SJSA1 (cell line): ENCODE measurements at places on chromosomes 12 and 14. TPM values are rescaled to one million over a fixed set of nuclear protein-coding genes. Genes with fewer than 3 reads are reported as not detected.

GRCh38 chr12:53213348-53213747 is 6.3 kb upstream of the ITGB7 start:
- DNase-seq: peak; percentile 68

- DNase-seq: no peak
These were observed 14.5 kb upstream of the FBRSL1 start for GRCh38 chr12:132475304-132476037.

PLEKHH1 gene
- 0.97 TPM in 1 of 2 replicates, not detected in the other for total RNA-seq

GLS2 gene
- total RNA-seq: not detected in 2 replicates

- no peak for DNase-seq
These were observed 28.9 kb upstream of the STON2 start for GRCh38 chr14:81429028-81429427.

DNA sequence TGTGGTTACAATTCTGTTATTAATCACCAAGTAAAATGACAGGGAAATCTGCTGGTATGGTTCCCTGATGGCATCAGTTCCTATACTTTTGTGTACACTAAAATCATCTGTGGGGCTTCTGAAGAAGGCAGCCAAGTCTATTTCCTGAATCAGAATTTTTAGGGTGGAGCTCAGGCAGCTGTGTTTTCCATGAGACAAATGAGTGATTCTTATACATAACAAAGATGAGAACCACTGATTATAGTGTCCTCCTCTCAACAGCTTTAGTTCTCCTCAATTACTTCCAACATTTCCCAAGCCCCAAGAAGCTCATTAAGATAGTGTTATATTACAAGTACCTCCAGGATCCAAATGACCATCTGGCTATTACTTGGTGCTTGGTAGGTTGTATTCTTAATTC is 64.5 kb upstream of the USP44 start:
- no peak for DNase-seq

PRKD1 gene
- 3.6 and 6.4 TPM in 2 replicates for total RNA-seq

- DNase-seq: no peak
These were observed 553.9 kb downstream of the VRK1 start for GRCh38 chr14:97350894-97351731.

- DNase-seq: no peak
These were observed 98.1 kb downstream of the TMEM132C start for GRCh38 chr12:128365032-128365431.

DNA sequence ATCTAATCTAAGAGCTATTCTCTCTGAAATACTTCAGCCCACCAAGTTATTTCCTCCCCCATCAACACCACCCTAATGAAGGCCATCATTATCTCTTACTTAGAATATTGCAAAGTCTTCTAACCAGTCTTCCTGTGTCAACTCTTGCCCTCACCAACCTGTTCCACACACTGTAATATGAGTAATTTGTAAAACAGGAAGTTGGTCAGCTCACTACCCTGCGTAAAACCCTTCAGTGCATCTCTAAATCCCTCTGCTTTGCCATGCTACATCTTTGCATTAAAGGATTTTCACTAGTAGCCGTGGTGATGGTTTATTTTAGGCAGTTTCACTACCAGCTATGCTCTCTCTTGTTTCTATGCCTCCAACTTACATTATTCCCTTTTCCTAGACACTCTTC is 70.0 kb downstream of the KIF21A start:
- DNase-seq: no peak

- DNase-seq: no peak
These were observed 65.2 kb downstream of the RFX4 start for GRCh38 chr12:106647793-106648514.

EEF1AKMT3 gene
- total RNA-seq: 53.1 and 62.2 TPM in 2 replicates

GRCh38 chr12:49842519-49843352 is at the start of gene BCDIN3D:
Gene BCDIN3D, minus strand, starts transcription at chr12:49843106. Its CDS starts 19 bp downstream, at chr12:49843087.
- peak; percentile 87 for DNase-seq

ABCC9 gene
- total RNA-seq: 0.63 and 1.4 TPM in 2 replicates

DNA sequence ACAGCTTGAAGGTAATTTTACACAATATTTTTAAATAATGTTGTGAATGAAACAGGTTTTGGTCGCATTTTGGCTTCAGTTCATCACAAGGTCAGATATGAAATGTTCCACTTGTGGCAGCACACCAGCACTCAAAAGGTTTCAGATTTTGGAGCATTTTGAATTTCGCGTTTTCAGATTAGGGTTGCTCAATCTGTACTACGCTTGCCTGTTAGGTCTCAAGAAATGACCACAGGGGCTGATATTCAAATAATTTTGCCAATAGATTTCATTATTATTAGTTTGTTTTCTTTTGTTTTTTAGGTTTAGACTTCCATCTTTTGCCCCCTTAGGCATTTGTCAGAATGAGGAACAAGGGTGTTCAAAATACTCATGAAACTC is 29.8 kb downstream of the DICER1 start:
- DNase-seq: no peak

DNA sequence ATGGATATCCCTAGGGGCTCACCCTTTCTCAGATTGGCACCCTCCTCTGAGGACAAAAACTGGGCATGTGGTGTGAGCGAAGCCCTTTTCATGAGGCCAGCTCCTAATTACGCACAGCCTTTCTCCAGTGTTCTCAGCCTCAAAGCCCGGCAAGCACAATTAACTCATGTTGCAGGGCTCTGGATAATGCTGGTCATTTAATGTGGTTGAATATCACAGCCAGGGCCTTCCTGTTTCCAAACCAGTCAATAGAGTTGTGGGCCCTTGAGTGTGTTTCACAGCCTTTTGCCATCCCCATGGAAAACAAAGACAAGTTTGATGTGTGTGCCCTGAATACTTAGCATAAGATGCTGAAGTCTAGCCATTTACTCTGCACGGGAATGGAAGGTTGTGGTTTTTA is 114.2 kb upstream of the ARHGAP5 start:
- no peak for DNase-seq

DNA sequence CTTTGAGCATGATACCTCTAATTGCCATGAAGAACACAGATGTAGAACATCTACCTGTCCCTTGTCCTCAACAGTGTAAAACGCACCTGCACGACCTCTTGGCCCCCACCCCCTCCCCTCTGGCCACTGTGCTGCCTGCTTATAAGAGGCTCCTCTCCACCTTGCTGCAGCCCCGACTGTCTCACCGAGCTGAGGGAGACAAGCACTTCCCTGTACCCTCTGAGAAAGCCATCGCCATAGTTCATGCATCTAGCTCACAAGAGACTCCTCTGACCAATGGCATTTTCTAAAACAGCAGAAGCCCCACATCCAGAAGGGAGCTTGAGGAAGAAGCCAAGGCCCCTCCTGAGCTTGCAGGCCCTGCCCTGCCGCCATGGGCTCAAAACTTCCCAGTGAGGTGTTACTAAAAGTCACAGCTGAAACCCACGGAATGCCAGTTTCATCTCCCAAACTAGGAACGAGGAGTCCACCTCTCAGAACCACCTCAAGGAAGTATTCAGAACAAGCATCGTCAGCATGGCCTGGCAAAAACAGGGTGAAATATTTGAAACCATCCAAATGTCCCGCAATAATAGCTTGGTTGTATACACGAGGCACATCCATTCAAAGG is 21.5 kb upstream of the ANO2 start:
- DNase-seq: no peak

GRCh38 chr12:29743801-29744200 is 39.9 kb downstream of the TMTC1 start:
- DNase-seq: no peak

- DNase-seq: no peak
These were observed 505.9 kb downstream of the FLRT2 start for GRCh38 chr14:86035882-86036281.

DNA sequence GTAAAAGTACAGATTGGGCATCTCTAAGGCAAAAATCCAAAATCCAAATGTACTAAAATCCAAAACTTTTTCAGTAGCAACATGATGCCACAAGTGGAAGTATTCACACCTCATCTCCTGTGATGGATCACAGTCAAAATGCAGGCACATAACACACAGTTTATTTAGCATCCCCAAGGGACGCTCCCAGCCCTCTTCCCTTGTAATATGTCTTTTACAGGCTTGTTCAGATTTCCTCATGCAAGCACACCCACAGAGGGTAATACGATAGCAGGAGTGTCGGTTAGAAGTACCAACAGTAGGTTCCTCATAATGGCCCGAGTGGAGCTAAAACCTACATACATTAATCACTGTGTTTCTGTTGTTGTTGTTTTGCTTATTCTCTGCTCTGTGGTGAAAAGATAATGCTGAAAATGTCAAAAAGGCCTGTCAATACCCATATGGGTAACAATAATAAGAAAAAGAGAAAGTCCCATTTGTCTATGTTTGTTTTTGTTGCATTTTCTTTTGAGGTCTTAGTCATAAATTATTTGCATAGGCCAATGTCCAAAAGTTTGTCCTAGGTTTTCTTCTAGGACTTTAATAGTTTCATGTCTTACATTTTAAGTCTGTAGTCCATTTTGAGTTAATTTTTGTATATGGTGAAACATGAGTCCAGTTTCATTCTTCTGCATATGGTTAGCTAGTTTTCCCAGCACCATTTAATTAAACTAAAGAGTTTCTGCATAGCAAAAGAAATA is 133.1 kb downstream of the LRIG3 start:
- DNase-seq: no peak

- no peak for DNase-seq
These were observed 2.8 kb downstream of the ZNF219 start for GRCh38 chr14:21095430-21096205.

DNA sequence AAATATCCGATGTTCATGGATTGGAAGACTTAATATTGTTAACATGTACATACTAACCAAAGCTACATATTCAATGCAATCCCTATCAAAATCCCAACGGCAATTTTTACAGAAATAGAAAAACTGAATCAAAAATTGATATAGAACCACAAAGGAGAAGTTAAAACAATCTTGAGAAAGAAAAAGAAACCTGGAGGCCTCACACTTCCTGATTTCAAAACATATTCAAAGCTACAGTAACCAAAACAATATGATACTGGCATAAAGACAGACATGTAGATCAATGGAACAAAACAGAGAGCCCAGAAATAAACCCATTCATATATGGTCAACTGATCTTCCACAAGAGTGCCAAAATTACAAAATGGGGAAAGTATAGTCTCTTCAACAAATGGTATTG is 5.4 kb upstream of the PELI2 start:
- DNase-seq: no peak

CS gene
- 65.7 and 109 TPM in 2 replicates for total RNA-seq

- DNase-seq: no peak
These were observed 1.9 kb downstream of the R3HDM2 start for GRCh38 chr12:57428965-57429364.

DNA sequence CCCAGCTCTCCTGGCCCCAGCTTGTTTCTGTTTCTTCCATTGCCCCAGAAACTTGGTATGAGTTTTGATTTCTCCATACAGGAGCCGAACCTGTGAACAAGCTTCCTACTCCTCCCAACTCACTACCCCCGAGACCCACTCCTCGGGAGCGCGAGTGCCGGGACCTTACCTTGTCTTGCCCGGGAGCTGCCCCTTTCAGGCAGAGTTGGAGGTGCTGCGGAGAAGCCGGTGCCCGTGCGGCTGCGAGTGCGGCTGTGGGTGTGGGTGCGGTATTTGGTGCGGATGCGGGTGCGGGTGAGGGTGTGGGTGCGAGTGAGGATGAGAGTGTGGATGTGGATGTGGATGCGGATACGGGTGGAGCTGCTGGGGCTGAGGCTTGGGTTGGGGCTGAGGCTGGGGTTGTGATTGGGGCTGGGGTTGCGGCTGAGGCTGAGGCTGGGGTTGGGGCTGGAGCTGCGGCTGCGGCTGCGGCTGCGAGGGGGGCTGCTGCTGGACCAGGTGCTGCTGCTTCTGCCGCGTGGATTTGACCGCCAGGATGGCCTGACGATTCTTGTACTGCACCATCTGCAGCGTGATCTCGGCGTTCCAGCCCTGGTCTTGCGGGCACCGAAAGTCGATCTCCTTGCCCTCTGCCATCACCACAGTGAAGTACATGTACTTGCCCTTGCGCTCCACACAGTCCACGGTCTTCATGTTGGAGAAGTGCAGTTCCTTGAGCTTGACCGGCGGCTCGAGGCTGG is 1.1 kb downstream of the PHLDA1 start:
- DNase-seq: no peak

- DNase-seq: peak; percentile 38
These were observed 3.7 kb upstream of the CLBA1 start for GRCh38 chr14:104981699-104982541.

DNA sequence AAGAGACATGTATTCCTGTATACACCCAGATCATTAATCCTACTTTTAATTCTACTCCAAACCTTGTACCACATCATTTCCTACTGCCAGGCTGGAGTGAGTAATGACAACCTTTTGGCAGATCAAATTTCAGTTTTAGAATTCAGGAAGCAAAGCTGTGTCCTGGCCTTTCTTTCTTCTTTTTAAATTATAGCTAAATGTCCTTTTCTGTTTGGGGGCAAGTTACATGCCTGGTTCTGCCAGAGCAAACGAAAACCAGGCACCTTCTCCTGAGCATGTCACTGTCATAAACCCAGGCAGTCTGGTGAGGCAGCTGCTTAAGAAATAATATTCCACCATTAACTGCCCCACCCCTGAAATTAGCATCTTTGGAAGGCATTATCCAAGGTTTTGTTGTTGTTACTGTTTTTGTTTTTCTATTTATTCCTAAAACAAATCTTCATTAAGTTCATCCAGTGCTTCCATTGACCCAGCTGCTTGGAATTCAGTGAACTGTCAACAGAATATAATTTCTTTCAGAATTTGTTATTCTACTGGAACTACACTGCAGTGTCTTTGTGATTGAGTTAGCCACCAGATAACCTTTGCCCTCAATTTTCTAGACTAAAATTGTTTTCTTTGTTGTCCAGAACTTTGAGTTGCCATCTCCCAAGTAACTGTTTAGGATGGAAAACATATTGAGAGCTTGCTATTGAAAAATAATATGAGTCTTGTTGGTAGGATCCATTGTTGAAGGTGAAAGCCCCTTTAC is 33.2 kb downstream of the SAMD4A start:
- no peak for DNase-seq
